ENCODE measurements at places on chromosomes 2 and 18.

DNA sequence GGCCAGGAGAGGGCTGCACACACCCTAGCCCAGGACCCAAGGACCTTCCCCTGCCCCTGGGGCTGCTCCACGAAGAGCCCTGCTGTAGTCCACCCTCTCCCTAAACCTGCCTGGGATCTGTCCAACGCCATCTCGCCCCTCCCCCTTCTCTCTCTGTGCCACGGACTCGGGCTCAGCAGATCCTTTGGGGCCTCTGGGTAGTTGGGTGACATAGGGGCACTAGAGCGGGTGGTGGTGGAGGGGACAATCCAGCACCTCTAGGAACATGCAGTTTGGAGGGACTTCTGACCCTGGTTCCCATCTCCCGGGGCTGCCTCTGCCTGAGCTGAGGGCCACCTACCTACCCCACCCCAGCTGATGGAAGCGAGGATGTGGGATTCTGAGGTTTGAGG is 7.3 kb upstream of the CRYBA2 start:
- DNase-seq: no peak

DNA sequence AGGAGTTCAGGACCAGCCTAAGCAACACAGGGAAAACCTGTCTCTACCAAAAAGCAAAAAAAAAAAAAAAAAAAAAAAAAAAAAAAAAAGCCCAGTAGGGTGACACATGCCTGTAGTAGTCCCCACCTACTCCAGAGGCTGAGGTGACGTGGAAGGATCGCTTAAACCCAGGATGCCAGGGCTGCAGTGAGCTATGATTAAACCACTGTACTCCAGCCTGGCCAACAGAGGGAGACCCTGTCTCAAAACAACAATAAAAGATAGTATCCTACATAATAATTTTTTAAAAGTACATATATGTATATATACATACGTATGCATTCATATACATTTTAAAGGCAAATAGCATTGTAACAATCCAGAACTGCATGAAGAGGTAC is 51.7 kb downstream of the SOS1 start:
- no peak for DNase-seq

- no peak for DNase-seq
Observed at GRCh38 chr2:232174662-232175061, 203.9 kb upstream of the ALPP start.

DNA sequence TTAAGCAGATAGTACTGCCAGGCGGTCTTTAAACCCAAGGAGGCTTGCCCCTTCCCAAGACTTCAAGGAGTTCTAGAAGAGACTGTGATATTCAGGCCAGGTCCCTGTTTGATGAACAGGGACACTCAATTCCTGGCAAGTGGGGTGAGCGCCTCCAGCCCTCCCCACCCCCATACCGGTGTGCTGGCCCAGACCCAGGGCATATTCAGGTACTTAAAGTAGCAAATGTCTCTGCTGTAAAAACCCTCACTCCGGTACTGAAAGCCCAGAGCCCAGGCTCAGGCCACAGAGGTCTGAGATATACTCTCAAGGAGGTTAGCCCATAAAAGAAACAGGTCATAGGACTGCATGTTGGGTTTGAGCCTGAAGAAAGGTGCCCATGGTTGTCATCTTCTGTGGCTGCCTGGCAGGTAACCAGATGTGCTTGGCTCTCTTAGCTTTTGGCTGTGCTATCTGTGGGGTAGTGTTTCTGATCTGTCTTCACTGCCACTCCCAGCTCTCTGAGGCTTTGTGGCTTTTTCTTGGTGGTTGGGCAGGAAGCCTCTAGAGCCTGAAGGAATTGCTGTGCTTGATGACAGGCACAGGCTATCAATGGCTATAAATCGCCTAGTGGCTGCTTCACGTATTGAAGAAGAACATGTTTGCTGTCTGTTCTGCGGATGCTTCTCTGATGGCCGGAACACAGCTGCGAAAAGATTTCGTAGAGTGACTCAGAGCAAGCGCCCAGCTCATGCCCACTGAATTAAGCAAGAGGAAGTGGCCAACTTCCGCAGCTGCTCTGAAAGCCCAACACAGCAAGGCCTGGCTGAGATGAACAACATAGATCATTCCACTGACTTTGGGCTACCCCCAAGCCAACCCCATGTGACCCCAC is 63.3 kb upstream of the ALPP start:
- peak; percentile 87 for DNase-seq

Measured in KG1 (cell line).